CD8-positive, alpha-beta memory T cell (primary cell): ENCODE measurements at places on chromosomes 6 and 20.

GRCh38 chr6:121733234-121733633 lies 297.8 kb downstream of the GJA1 start:
- no peak for DNase-seq
- no peaks in the 10 kb centered on the region for H3K27me3 ChIP-seq
- no peaks in the 10 kb centered on the region for H3K36me3 ChIP-seq
- no peak overlapping the region for H3K27ac ChIP-seq
- no peak overlapping the region for H3K4me3 ChIP-seq

- no peak overlapping the region for H3K27ac ChIP-seq
- no peaks in the 10 kb centered on the region for H3K27me3 ChIP-seq
- no peak overlapping the region for H3K4me3 ChIP-seq
- peaks cover 33% of the 10 kb centered on the region for H3K36me3 ChIP-seq
Observed at GRCh38 chr6:166939345-166939744, 17.0 kb downstream of the RNASET2 start.

DNA sequence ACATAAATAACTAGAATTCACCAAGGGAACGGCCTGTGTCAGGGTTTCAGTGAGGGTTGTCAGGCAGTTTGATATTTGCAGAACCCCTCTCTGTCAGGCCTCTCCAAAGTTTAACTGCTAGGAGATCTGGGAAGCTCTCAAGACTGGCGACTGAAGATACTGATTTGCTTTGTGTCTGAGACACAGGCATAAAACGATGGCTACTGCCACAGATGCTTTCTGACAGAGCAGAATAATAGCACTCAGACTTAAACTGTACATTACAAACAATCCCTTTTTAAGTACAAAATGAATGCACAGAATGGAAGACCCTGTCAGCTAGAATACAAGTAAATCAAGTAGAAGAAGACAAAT lies 7.2 kb upstream of the ATXN1 start:
- no peak overlapping the region for H3K27ac ChIP-seq
- peaks cover 53% of the 10 kb centered on the region for H3K4me1 ChIP-seq
- H3K4me3 ChIP-seq = no peak overlapping the region
- no peaks in the 10 kb centered on the region for H3K27me3 ChIP-seq
- no peak for DNase-seq

GRCh38 chr20:44125332-44126127 lies 61.5 kb downstream of the JPH2 start:
- H3K27ac ChIP-seq = no peak overlapping the region
- DNase-seq = no peak
- no peaks in the 10 kb centered on the region for H3K4me1 ChIP-seq
- H3K27me3 ChIP-seq = no peaks in the 10 kb centered on the region
- no peak overlapping the region for H3K4me3 ChIP-seq
- no peaks in the 10 kb centered on the region for H3K36me3 ChIP-seq

DNA sequence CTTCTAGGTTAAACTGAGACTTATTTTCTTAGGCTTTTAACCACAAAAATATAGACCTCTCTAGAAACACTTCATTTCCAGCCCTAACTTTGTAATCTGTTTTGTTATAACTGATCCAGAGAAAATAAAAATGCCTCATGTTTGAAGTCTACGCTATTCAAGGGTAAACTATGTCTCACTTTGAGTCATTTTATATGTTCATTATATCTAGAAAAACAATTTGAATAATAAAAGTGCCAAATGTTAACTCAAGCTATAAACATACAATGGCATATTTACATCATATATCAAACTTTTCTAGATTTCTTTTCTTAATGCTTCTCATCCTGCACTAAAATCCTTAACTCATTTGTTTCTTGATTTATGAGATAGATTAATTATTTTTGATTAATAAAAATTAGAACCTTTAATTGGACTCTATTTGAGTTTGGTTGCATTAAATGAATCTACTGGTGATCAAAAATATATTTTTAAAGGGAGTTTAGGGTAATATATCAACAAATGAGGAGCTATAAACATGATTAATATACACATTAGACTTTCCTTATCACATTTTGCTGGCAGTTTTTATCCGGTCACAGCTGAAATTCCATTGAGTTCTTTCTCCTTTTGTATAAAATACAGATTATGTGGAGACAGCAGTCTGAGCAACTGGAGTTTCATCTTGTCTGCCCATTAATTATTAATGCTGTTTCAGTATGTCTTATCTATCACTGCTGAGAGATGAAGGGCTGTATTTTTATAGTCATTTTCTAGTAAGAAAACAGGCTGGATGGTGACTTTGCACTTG lies 246.5 kb downstream of the TBX18 start:
- no peaks in the 10 kb centered on the region for H3K27me3 ChIP-seq
- H3K4me1 ChIP-seq = no peaks in the 10 kb centered on the region
- H3K36me3 ChIP-seq = no peaks in the 10 kb centered on the region
- H3K4me3 ChIP-seq = no peak overlapping the region

DNA sequence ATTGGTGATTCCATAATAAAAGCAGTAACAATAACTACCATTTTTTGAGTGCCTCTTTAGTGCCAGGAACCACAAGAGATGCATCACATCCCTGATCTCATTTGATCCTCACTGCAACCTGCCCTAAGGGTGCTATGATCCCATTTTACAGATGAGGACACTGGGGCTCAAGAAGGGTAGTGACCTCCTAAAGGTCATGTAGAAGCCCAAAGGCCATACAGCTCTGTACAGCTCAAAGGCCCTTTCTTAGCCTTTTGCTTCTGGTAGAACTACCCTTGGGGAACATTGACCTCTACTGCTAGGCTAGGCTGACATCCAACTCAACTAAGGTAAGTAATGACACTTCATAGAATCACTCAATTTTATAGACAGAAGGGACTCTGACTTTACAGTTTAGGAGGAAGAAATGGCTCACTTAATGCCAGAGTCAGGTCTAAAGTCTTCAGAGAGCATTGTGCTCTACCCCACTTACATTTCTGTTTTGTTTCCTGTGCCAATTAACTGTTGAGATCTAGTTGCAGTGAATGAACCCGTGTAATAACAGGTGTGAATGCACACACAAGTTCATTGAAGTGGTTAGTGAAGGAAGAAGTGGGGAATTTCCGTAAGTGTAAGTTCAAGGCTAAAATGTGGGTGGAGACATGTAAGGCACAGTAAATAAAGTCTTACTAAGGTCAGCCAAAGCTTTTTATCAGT lies 10.7 kb downstream of the SLC9A8 start:
- no peak overlapping the region for H3K4me3 ChIP-seq
- peaks cover 8% of the 10 kb centered on the region for H3K36me3 ChIP-seq
- peaks cover 36% of the 10 kb centered on the region for H3K4me1 ChIP-seq
- no peaks in the 10 kb centered on the region for H3K27me3 ChIP-seq
- H3K27ac ChIP-seq = peak overlapping the region; percentile 14

- no peak overlapping the region for H3K27ac ChIP-seq
- H3K4me1 ChIP-seq = peaks cover 19% of the 10 kb centered on the region
- no peaks in the 10 kb centered on the region for H3K27me3 ChIP-seq
Observed at GRCh38 chr6:30889921-30890645, 5.8 kb downstream of the DDR1 start.

DNA sequence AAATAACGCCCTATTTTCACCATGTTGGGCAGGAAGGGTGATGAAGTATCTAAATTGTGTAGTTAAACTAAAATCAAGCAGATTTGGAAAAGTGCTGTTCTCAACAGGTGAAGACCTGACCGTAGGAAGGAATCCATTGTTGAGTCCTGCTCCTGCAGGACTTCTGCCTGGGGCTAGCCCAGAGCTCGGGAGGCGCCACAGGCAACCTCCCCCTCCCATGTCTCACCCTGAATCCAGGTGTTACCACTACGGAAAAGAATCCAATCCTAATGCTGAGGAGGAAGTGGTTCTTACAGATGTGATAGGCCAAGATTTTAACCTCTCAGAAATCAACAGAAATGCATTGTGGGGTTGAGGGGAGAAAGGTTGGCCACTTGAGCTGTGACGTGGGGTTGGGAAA lies 30.2 kb downstream of the RAB22A start:
- H3K27ac ChIP-seq = no peak overlapping the region
- peaks cover 11% of the 10 kb centered on the region for H3K4me1 ChIP-seq
- H3K36me3 ChIP-seq = peaks cover 7% of the 10 kb centered on the region
- no peak for DNase-seq

GRCh38 chr6:111382476-111383294 lies 100.3 kb downstream of the REV3L start:
- no peaks in the 10 kb centered on the region for H3K4me1 ChIP-seq
- H3K36me3 ChIP-seq = peaks cover 12% of the 10 kb centered on the region
- no peaks in the 10 kb centered on the region for H3K27me3 ChIP-seq

GRCh38 chr20:17957505-17958363 lies 10.9 kb downstream of the SNX5 start:
- peaks cover 36% of the 10 kb centered on the region for H3K36me3 ChIP-seq
- H3K4me1 ChIP-seq = peaks cover 43% of the 10 kb centered on the region
- DNase-seq = no peak
- H3K27ac ChIP-seq = no peak overlapping the region
- H3K27me3 ChIP-seq = no peaks in the 10 kb centered on the region
- H3K4me3 ChIP-seq = no peak overlapping the region

- no peak for DNase-seq
- no peak overlapping the region for H3K4me3 ChIP-seq
- no peaks in the 10 kb centered on the region for H3K36me3 ChIP-seq
- peaks cover 77% of the 10 kb centered on the region for H3K4me1 ChIP-seq
- H3K27ac ChIP-seq = no peak overlapping the region
- no peaks in the 10 kb centered on the region for H3K27me3 ChIP-seq
Observed at GRCh38 chr6:158565122-158565429, 5.2 kb downstream of the TMEM181 start.

DNA sequence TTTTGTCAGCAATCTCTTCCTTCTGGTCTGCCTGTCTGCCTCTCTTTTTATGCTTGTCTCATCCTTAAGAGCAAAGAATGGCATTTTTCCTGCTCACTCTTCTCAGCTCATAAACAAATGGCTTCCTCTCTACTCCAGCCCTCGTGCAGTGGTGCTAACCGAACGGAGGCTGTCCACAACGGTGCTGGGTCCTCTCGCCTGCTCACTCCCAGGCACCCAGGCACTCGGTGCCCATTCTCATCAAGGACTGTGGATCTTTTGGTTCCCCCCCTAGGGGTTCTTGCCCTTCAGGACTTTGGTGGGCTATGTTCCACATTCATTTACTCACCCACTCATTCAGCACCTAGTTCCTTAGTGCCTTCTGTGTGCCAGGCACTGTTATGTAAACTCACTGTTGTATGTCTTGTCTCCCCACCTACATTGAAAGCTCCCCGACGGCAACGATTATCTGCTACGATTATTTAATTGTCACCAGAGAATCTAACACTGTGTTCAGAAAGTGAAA lies 113.9 kb downstream of the FYN start:
- peak overlapping the region; percentile 71 for H3K4me3 ChIP-seq
- H3K27me3 ChIP-seq = no peaks in the 10 kb centered on the region
- H3K36me3 ChIP-seq = no peaks in the 10 kb centered on the region

DNA sequence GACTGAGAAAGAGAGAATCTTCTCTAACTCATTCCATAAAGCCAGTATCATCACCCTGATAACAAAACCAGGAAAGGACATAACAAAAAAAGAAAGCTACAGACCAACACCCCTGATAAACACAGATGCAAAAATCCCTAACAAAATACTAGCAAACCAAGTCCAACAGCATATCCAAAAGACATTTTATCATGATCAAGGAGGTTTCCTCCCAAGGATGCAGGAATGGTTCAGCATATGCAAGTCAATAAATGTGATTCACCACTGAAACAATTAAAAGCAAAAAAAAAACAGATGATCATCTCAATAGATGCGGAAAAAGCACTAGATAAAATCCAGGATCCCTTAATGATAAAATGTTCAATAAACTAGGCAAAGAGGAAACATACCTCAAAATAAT lies 24.5 kb upstream of the ALDH8A1 start:
- no peaks in the 10 kb centered on the region for H3K4me1 ChIP-seq
- no peak overlapping the region for H3K4me3 ChIP-seq
- H3K27ac ChIP-seq = no peak overlapping the region
- no peaks in the 10 kb centered on the region for H3K27me3 ChIP-seq

GRCh38 chr20:61845233-61845671 lies 220.4 kb downstream of the TAF4 start:
- DNase-seq = no peak
- no peaks in the 10 kb centered on the region for H3K27me3 ChIP-seq
- no peaks in the 10 kb centered on the region for H3K36me3 ChIP-seq
- H3K27ac ChIP-seq = no peak overlapping the region
- no peaks in the 10 kb centered on the region for H3K4me1 ChIP-seq
- no peak overlapping the region for H3K4me3 ChIP-seq

GRCh38 chr20:63284544-63284949 lies 8.4 kb upstream of the COL20A1 start:
- H3K27me3 ChIP-seq = no peaks in the 10 kb centered on the region
- no peak overlapping the region for H3K4me3 ChIP-seq
- no peaks in the 10 kb centered on the region for H3K4me1 ChIP-seq
- DNase-seq = no peak
